ENCODE measurements at places on chromosomes 12 and 14.
A peak's percentile ranks its signal among the peaks of the same experiment; 100 is the strongest.

- DNase-seq = no peak
These were observed 11.2 kb downstream of the GPR132 start for GRCh38 chr14:105053996-105054395.

DNA sequence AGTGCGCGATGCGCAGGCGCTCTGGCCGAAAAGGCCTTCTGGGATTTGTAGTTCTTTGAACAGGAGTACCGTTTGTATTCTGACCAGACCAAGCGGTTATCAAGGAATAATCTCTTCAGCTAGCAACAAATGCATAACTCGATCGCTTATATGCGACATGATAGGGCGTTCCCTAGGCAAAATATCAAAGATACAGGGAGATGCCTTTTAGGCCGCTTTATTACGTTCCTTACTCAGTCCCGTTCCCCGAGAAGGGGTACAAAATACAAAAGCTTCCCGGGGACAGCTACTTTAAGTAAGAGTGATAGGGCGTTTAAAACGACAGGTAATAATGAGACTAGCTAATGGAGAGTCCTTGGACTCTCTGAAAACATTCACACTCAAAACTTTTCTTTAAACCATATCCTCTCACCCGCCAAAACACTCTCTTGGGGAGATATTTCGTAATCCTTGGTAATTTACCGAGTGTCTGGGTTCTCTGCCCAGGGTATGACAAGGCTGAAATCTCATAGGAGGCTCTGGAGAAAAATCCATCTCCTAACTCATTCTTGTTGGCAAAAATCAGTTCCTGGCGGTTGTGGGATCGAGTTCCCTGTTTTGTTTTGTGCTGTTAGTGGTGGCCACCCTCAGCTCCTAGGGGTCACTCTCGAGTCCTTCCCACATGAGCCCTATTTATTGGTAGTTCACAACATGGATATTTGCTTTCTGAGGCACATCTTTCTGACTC, 412 bp upstream of the SNW1 start:
- DNase-seq = peak; percentile 50

DNA sequence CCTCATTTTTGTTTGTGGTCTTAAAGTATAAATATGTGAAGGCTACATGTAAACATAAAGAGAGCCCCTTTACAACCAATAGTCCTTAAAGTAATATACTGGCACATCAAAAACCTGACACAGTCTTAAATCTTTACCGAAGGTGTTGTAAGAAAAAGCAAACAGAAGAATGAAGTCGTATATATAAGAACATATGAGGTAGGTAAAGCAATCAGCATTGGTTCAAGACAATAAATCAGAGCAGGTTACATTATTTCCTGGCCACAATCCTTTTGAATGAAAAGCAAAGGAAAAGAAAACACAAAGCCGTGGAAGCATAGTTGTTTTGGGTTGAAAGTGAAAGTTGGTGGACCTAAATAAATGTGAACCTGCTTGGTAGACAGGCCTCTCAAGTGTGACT, 183.7 kb upstream of the STXBP6 start:
- no peak for DNase-seq

DNA sequence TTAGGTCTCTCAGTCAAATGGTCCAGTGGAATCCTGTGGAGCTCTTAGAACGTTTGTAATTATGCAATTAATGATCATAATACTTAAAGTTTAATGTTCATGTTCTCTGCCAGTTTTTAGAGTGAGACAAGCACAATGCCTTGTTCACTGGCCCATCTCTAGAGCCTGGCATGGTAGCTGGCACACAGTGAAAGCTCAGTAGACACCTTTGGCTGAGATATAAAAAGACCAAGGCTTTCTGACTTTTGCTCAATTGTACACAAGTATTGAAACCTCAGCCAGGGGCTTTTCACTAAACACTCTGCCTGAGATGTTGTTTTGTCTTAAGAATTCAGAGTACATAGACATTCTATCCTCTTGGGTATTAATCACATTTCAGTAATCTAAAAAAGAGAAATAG, 241.8 kb upstream of the ATP2B1 start:
- no peak for DNase-seq

- DNase-seq = peak; percentile 38
These were observed 14.4 kb downstream of the TSPAN9 start for GRCh38 chr12:3091382-3092241.

- DNase-seq = no peak
These were observed 169.1 kb upstream of the AVPR1A start for GRCh38 chr12:63319936-63320633.

DNA sequence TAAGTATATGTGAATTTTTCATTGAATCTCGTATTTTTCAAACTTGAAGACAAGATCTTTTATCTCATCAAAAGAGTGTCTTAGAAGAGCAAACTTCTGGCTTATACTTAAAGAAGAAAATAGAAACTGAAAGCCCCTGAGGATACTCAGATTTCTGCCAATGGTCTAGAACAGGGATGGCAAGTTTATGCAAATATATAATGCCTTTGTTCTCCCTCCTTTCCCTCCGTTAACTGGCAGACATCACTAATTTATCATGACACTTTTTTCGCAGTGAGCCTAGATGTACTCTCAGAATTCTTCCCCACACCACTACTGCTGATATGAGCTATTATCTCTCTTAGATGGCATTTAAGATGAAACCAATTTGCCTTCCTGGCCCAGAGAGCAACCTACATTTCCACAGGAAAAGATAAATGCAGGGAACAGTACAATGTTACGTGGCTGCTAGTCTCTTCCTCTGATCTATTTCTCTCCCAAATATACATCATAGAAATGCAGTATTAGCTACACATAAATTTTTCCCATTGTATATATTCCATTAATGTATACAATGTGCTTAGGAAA, 40.0 kb upstream of the DAAM1 start:
- DNase-seq = no peak

DNA sequence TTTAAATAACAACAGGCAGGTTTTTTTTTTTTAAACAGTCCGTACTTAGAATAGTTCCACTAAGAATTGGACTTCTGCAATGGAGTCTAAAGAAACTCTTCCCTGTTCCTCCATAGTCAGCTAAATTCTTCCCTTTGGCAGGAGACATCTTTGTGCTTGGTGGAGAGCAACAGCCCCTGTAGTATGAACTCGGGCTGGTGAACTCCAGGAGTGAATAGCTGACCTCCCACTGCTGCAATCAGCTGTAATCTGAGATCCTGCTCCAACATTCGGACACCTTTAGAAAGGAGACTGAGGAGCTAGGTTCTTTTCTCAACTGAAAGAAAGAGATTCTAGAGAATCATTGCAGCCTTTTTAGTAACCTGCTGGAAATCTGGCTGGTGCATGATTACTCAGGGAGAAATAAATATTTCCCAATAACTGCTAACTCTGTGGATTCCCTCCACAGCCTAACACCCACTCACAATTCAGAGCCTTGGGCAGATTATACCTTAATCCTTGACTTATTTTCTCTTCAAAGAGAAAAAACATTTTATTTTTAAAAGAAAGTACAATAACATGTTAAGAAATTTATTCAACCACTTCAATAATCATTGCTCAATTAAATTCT, 25.6 kb upstream of the DBX2 start:
- no peak for DNase-seq

DNA sequence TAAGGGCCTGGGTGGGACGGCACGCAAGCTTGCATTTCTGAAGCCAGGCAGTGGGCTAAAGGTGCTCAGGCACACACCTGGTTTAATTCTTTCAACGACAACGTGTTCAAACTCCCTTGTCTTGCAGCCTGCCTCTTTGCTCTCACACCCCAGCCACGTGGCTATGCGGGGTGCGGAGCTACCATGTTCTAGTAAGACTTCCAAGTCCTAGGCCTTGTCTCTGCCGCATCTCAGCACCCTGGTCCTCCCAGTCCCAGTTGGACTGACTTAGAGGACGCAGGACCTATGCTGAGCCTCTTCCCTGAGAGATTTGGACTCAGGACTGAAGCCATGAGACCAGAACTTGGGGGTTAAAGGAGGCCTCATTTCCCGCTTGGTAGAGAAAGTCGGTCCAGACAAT, 62.2 kb downstream of the CLMN start:
- no peak for DNase-seq

DNA sequence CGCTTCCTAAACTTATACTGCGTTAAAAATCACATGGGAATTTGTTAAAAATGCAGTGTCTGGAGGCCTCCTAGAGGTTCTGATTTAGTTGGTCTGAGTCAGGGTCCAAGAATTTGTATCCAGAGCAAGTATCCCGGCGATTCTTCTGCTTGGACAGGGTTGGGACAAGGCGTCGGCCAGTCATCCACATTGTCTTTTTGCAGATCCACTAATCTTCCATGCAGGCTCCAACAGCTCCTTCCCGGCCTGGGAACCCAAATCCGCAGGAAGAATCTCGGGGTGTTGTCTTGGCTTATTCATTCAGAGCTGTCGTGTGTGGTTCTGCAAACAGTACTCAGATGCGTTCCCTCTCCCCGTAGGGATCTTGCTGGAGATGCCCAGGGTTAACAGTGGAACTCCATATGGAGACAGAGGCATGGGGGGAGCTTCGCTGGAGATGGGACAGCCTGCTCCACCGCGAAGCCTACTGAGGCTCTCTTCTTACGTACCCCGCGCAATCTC, 25.3 kb downstream of the GPRC5D start:
- no peak for DNase-seq

DNA sequence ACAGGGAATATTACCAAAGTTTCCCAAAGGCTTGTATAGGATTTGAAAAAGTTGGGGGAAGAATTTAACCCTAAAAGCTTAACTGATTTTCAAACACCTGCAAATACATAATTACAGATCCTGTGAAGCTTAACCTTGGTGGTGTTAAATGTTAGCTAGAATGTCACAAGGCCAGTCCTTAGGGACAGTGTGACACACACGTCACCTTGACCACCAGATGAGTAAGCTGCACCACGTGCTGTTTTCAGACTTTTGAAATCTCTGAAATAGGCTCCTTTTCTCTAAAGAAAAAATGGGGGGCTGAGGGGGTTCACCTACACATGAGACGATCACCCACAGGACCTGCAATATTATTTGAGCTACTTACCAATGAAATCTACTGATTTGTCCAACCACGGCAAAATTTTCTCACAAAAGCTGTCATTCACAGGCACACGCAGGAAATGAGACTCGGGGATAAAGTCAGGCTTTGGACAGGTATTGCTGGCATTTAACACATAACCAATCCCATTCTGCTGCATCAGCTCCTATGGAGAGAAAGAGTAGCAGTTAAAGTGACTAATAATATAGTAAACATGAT, 75.9 kb downstream of the DUSP16 start:
- DNase-seq = no peak

DNA sequence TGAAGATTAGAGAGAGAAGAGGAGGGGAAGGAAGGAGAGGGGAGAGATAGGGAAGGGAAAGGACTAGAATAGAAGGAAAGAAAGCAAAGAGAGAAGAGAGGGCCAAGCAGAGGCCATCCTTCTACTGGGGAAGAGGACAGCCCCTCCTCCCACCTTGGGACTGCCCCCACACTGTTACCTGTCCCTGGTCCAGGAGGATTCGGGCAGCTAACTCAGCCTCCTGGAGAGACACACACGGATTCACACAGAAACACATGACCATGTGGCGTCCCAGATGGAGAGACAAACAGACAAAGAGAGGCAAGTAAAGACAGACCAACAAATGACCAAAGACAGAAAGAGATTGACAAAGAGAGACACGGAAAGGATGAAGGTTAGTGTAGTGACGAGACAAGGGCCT, 2.2 kb downstream of the NDRG2 start:
- no peak for DNase-seq

GRCh38 chr14:57864659-57865058, 1.2 kb downstream of the SLC35F4 start:
- no peak for DNase-seq

- no peak for DNase-seq
These were observed 509.7 kb downstream of the NAV3 start for GRCh38 chr12:78340406-78340805.

DNA sequence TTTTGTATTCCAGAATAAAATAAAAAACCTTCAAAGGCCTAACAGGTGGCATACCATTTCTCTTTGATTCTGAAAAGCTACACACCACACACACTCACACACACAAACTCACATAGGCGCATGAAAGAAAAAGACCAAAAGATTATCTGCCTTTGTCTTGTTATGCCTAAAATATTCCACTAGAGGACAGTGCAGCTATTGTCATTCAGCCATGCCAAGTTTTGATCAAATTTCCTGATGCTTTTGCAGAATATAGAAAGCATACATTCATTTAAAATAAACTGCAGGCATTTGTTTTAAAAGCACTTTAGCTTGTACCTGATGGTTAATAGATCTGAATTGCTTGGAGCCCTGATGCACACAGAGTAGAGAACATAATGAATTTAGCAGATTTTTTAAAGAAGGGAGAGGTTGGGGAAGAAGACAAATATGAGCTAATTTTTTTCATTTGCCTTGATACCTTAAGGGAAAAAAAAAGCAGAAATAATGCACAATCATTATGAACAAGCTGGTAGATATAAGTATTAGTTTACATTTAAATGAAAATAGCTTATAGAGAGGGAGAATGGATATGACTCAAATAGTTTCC, 1766.9 kb upstream of the SEL1L start:
- peak; percentile 44 for DNase-seq

DNA sequence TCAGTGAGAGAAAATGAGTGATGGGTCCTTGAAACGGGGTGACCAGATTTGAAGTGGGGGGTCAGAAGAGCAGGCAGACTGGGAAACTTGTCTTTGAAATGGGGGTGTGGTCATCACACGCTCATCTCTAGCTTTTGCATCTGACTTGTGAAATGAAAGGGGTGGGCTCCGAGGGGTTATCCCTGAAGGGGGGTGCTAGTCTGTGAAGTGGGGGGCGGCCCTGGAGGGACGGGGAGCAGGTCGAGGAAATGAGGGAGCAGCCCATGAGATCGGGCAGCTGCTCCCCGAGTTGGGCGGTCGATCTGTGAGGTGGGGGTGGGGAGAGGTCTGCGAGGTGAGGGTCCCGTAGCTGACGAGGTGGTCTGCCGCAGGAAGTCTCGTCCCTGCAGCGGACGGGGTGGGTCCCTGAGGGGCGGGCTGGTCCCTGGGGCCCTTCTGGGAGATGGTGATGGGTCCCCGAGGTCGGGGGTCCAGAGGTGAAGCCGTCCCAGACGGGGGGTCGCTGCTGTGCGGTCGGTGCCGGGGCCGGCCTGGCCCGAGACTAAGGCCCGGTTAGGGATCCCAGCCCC, 542 bp downstream of the PXN start:
- no peak for DNase-seq

- no peak for DNase-seq
These were observed 215.7 kb downstream of the CPNE8 start for GRCh38 chr12:38689704-38690103.

DNA sequence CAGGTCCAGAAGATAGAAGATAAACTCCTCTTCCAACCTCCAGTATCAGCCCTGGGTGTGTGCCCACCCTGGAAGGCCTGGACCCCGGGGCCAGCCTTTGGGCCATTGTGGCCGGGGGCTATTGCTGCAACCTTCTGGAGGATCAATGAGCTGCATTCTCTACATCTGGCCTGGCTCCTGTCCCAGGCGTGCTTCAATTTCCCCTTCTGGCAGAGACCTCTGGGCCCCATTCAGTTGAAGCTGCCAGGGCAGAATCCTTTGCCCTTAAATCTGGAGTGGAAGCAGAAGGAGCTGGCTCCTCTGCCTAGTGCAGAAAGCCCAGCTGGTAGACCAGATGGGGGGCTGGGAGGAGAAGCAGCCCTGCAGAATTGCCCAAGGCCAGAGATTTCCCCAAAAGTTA, 10.0 kb downstream of the NYNRIN start:
- no peak for DNase-seq

GRCh38 chr14:29971101-29971500, 43.5 kb upstream of the PRKD1 start:
- no peak for DNase-seq

GRCh38 chr14:24679248-24679961, 45.4 kb upstream of the GZMB start:
- no peak for DNase-seq
